Suppressor macrophage (primary cell): ENCODE measurements at places on chromosomes 3 and 15.
A peak's percentile ranks its signal among the peaks of the same experiment; 100 is the strongest.

DNA sequence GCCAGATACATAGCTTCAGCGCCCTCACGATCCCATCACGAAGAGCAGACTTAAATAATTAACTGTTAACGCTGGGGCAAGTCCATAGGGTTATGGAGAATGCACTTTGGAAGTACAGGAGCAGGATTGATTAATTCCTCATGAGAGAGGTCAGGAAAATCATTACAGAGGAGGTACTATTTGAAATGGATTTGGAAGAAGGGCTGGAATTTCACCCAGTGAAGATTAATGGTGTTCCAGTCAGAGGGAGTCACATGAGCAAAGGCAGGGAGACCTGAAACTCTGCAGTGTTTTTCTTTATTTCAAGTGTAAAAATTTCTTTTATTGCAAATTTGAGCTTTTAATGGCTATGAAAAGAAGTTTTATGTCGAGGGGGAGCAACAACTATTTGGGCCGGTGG, 329.8 kb upstream of the GRM7 start:
- no peak for DNase-seq

- no peak for DNase-seq
These were observed 567.0 kb upstream of the MCTP2 start for GRCh38 chr15:93664213-93664956.

- DNase-seq, result no peak
These were observed 54.2 kb upstream of the CMTM8 start for GRCh38 chr3:32184187-32184730.

GRCh38 chr3:7621651-7622050, 760.7 kb downstream of the GRM7 start:
- DNase-seq, result no peak

- DNase-seq, result no peak
These were observed 35.8 kb downstream of the ABI3BP start for GRCh38 chr3:100957261-100957986.

DNA sequence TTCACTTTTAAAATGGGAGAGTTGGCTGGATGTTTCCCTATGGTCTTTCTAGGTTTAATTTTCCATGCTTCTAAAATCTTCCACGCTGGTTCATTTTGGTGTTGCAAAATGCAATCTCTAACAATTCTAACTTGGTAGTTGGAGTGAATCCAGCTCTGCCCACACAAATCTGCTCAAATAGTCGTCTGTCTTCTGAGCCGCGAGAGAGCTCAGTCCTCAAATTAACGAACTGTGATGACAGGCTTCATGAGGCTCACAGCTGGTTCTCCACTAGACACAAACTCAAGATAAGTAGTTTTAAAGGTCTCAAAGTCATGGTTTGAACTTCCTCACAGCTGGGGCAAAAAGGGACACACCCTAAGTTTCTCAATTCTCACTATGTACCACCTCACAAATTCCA, 178.6 kb upstream of the LYSMD4 start:
- DNase-seq, result peak; percentile 26

- peak; percentile 45 for DNase-seq
These were observed 205.9 kb upstream of the IGF1R start for GRCh38 chr15:98442379-98442833.
